Muscle of back (tissue), 13 donors: ENCODE measurements at places on chromosomes 12 and 14. TPM values are rescaled to one million over a fixed set of nuclear protein-coding genes. Genes with fewer than 3 reads are reported as not detected.

DNA sequence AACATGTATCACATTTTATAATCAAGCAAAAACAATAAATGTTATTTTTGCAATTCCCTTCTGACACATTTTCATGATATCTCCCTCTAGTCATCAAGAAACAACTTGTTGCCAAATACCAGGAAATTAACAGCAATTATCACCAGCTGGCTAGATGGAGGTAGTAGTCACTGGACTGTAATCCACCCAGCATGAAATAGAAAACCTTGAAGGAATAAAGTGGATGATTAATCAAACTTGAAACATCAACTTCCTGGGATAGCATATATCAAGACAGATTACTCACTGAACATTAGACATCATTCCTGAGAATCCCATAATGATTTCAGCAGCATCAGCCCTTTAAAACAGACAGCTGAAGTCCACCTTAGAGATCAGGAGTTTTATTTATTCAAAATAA is 259.0 kb downstream of the CCDC59 start:
- DNase-seq, result no peak

DNA sequence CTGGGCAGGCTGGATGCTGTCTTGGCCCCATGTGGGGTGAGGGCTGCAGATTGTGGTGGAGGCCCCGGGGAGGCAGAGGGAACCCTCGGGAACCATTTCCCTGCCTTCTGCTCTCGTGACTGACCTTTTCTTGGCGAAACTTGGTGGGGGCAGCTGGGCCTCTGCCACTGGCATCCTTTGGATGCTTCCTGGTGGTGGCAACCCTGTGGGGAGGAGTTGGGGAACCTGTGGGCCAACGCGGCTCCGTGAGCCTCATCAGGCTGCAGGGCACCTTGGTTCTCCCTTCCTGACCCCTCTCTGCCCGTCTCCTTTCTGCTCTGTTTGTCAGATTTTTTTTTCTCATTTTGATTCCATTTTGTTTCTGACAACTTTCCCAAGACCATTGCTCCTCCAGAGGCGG is 14.4 kb downstream of the TMEM121 start:
- no peak for DNase-seq

DNA sequence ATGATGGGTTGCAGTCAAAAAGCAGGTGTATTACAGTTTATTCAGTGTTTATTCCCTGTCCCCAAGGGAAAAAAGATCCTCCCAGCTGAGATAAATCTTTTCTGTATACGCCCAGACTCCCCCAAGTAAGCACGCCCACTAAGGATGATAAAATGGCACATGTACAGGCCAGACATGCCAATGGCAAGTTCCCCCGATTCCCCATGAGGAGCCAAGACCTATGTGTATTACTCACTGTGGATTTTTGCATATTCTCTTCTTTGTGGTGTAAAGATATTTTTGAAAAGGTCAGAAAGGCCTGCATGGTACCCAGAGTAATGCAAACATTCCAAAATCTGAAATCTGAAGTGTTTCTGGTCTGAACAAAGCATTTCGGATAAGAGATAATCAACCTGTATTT is 22.2 kb downstream of the NR2C1 start:
- no peak for DNase-seq

GRCh38 chr12:89760783-89761182 is 52.1 kb upstream of the ATP2B1 start:
- no peak for DNase-seq

- DNase-seq, result no peak
Observed at GRCh38 chr12:84813780-84814663, 98.6 kb downstream of the SLC6A15 start.

GRCh38 chr14:98976271-98976670 is 295.7 kb downstream of the BCL11B start:
- peak; percentile 30 for DNase-seq

DNA sequence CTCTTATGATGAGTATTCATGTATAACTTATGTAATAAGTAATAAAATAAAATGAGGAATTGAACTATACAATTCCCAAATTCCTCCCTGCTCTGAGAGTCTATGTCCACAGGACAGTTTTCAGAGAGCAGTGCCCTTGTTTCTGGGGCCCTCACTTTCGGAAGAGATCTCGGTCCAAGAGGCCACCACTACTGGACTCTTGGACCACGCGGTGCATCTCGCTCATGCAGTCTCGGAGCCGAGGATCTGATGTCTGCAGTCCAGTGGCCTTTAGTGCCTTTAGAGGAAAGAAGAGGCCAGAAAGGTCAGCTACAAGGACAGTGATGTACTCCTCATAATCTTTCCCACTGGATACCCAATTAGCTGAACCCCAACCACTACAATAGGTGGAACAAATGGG is 8.3 kb downstream of the GLS2 start:
- no peak for DNase-seq

DNA sequence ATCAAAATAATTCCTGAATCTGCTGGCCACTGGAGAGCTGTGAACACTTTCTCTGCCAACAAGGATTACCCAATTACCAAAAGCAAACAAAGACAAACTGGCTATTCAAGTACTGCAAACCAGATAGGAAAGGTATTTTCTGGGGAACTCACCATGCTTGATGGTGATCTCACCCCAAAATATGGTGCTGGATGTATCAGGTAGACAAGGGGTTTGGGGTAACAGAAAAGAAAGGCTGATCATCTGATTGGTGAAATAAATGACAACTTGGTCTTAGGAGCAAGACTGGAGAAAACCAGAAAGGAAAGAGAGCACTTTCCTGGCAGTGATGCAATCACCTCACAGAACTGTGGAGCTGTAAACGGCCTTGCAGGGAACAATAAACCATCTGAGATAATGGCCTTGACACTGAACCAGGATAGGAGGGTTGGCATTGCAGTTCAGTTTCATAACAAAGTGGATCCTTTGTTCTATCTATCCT is 31.0 kb upstream of the NPFF start:
- DNase-seq, result no peak

DNA sequence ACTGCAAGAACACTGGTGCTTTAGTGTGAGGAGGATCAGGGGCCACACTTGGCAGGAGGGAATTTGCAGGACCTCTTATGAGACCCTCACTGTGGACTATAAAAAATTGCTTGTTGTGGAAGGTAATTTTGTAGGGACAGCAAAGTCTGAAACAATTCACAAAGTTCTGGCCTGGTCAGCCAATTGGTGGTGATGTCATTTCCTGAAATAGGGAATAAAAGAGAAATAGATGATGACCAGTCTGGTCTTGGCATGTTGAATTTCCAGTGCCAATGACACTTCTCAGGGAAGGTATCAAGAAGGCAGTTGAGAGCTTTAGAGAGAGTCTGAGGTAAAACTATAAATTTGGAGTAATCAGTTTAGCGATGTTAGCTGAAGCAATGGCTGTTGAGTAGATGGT is 129.3 kb upstream of the LMNTD1 start:
- no peak for DNase-seq

- DNase-seq, result no peak
Observed at GRCh38 chr12:13562915-13563742, 366.6 kb downstream of the EMP1 start.

- no peak for DNase-seq
Observed at GRCh38 chr14:94124582-94125377, 4.6 kb downstream of the IFI27L2 start.

DNA sequence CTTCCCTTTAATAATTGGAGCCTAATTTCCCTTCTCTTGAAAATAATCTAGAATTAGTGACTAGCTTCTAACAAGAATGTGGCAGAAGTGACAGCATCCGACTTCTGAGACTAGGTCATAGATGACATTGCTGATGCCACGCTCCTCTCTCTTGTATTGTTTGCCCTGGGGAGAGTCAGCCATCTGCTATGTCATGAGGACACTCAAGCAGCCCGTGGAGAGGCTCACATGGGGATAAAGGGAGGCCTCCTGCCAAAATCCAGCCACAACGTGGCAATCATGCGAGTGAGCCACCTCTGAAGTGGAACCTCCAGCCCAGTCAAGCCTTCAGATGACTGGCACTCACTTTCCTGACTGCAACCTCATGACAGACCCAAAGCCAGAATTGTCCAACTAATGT is 54.2 kb upstream of the LRRK2 start:
- no peak for DNase-seq

DNA sequence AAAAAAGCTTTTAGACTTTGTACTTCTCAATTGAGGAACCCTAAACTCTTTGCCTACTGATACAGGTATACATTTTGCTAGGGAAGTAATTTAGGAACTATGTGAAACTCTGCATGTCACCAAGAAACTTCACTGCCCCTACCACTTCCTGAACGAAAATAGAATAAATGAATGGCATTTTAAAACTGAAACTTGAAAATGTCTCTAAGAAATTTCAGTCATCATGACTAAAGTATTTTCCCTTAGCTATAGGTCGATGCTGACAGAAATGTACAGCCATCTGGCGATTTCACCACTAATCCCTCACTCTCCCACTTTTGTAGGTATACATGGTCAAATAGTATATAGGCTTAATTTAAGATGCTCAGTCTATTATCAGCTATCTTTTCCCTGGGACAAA is 194.9 kb upstream of the SYT10 start:
- DNase-seq, result no peak

- no peak for DNase-seq
Observed at GRCh38 chr12:116162071-116162470, 115.4 kb downstream of the MED13L start.

DNA sequence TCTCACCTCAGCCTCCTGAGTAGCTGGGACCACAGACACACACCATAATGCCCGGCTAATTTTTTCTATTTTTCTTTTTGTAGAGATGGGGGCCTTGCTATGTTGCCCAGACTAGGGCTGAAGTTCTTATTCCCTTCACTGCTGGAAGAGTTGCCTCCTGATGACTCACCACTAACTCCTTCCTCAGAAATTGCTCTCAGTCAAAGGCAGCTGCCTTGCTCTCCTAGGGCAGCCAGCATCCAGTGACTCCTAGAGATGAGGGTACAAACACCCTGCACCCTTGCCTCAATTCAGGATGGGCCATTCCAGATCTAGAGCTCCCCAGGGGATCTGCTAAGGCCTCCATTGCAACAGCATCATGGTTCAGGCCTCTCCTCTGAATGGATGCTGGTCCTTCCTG is 54.0 kb upstream of the RASSF8 start:
- DNase-seq, result no peak

- DNase-seq, result peak; percentile 38
Observed at GRCh38 chr12:12784911-12785814, at the start of gene APOLD1. Gene APOLD1, plus strand, starts transcription at chr12:12785659. Its CDS starts 33 bp downstream, at chr12:12785692.

Gene MYBPC1
- polyA plus RNA-seq, result 4,608 TPM

Gene GSG1
- 6.8 TPM for polyA plus RNA-seq

Gene GDF3
- polyA plus RNA-seq, result not detected

Gene UBE3B
- 26.9 TPM for polyA plus RNA-seq

Gene GNG2
- 48.7 TPM for polyA plus RNA-seq

Gene PCK2
- 3.2 TPM for polyA plus RNA-seq

Gene CDCA3
- polyA plus RNA-seq, result 20.9 TPM

Gene KLRG1
- 3.1 TPM for polyA plus RNA-seq

Gene RFX4
- 0.10 TPM for polyA plus RNA-seq
